ENCODE measurements at places on chromosomes 3 and 15.

GRCh38 chr3:50525987-50526386 is 22.6 kb upstream of the CACNA2D2 start:
- DNase-seq, result no peak

DNA sequence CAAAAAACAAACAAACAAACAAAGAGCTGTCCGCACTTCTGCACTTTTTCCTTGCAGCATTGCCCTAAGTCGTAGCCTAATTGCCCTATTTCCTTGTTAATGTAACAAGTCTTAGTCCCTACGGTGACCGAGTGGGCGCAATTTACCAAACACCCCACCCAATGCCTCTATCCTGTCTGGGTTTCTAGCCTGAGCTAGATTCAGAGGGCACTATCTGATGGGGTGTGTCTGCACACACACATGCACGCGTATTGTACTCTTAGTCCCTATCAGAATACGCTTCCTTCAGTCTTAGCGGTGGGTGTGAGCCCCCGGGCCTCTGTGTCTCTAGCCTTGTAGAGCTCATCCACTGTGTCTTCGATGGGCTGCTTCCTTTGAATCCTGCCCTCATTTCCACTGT is 125.9 kb upstream of the DLG1 start:
- no peak for DNase-seq

- no peak for DNase-seq
Observed at GRCh38 chr3:71634671-71635070, 51.1 kb upstream of the FOXP1 start.

GRCh38 chr3:122941228-122942206 is 86.0 kb downstream of the SEMA5B start:
- DNase-seq, result no peak

- no peak for DNase-seq
Observed at GRCh38 chr3:119351581-119351980, 57.4 kb downstream of the ARHGAP31 start.

GRCh38 chr15:69701198-69701597 is 248.6 kb downstream of the RPLP1 start:
- DNase-seq, result no peak

DNA sequence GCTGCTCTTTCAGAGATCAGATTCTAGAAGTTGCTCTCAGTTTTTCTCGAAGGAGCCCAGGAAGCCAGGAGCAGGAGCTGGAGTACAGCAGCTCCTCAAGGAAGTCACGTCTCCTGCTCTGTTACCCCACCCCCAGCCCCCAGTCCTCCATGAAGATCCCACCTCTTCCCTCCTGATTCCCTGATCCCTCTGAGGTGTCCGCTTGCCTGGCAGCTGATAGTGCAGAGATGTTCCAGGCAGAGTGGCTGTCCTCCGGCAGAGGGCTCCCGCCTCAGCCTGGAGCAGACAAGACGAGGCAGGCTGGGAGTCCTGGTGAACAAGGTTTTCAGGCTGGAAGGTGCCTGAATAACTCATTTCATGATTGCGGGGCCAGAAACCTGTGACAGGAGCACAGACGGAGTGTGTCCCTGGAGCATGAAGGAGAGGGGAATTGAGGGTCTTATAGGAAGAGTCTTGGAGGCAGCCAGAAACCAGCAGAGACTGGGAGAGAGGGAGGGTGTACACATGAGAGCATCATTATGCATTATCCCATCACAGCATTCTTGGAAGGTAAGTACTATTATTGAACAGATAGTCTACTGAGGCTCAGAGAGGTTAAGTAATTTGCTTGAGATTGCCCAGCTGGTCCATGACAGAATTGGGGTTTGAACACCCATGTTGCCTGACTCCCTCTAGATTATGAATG is 1.2 kb downstream of the HRH1 start:
- peak; percentile 62 for DNase-seq

DNA sequence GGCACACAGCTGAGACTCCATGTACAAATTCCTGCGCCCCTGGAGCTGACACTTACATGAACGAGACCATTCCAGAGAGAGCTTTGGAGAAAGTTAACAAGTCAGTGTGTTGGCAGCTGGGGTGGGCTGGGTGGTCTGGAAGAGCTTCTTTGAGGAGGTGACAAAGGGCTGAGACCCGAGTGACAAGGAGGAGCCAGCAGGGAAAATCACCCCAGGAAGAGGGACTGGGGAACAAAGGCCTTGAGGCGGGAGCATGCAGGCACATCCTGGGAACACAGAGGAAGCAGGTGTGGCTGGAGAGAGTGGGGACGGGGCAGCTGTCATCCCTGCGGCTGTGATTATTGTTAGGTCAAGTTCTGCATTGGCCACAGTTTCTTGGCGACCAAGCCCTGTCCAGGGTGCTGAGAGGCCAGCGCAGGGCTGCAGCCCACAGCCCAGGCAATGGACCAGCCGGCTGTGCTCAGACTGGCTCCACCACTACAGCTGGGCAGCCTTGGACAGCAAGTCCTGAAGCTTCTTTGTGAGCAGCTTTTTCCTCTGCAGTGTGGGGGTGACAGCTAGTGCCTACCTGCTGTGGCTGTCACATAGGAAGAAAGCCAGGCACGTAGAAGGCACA is 34.2 kb upstream of the PRR23E start:
- DNase-seq, result no peak
